Stimulated activated CD4-positive, alpha-beta T cell treated with anti-CD3 and anti-CD28 coated beads, Interleukin-4, amount 100 ng/mL, for 1 hour (primary cell): ENCODE measurements at places on chromosomes 7 and 10.

DNA sequence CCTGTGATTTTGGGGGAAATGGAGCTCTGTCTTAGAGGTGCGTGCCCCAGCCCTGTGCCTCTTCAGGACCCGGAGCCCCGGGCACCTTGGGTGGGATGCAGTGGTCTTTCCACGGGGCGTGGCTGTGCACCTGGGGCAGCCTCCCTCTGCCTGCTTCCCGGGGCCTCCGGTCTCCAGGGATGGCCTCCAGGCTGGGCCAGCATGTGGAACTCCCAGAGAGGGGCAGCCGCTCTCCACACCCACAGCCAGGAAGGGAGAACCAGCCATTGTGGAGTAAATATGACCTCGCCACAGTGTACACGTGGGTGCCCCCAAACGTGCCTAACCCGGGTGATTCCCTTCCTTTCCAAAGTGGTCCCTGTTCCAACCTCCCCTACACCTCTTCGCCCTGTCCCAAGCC is 52.6 kb downstream of the JAKMIP3 start:
- DNase-seq, result no peak

- no peak for DNase-seq
These were observed 15.2 kb upstream of the COMTD1 start for GRCh38 chr10:75250934-75251333.

GRCh38 chr7:33590916-33591315 is 314.4 kb upstream of the BMPER start:
- DNase-seq, result no peak

DNA sequence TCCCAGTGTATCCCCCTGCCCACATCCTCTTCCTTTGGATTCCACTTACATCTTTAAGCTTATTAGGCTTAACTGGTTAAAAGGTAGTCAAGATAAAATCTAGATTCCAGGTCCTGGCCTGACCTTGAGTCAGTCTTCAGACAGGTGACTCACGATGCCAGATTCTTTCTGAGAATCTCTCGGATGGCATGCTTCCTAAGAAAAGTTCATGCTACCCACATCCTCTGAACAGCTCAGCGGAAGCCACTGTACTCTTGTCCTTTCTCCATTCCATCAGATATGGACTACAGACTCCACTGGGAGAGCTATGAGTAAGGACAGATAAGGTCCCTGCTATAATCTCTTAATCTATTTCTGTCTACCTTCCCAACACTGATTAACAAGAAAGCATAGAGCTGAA is 43.4 kb downstream of the DNMBP start:
- no peak for DNase-seq
